ENCODE measurements at places on chromosomes 2 and 18.

GRCh38 chr2:49174750-49175149 is 20.4 kb upstream of the FSHR start:
- no peak for DNase-seq

GRCh38 chr2:24015562-24016375 is 5.9 kb downstream of the MFSD2B start:
- DNase-seq = no peak

- DNase-seq = no peak
Measured at GRCh38 chr18:63320975-63321265, 1.4 kb upstream of the BCL2 start.

DNA sequence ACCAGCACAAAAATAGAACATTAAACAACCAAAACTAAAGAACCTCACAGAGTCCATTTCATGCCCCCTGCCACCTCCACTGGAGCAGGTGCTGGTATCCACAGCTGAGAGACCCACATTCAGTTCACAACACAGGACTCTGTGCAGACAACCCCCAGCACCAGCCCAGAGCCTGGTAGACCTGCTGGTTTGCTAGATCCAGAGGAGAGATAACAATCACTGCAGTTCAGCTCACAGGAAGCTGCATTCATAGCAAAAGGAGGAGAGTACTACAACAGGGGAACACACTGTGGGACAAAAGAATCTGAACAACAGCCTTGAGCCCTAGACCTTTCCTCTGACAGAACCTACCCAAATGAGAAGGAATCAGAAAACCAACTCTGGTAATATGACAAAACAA is 326.7 kb downstream of the METTL4 start:
- DNase-seq = no peak

GRCh38 chr2:28231110-28231631 is 161.5 kb upstream of the FOSL2 start:
- DNase-seq = no peak

DNA sequence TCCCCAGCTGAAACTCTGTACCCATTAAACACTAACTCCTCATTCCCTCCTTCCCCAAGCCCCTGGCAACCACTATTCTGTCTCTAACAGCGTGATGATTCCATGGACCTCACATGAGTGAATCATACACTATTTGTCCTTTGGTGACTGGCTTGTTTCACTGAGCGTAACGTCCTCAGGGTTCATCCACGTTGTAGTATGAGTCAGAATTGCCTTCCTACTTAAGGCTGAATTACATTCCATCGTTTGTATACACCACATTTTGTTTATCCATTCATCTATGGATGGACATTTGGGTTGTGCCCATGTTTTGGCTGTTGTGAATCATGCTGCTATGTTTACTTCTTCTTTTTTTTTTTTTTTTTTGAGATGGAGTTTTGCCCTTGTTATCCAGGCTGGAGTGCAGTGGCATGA is 19.6 kb upstream of the CABLES1 start:
- no peak for DNase-seq

DNA sequence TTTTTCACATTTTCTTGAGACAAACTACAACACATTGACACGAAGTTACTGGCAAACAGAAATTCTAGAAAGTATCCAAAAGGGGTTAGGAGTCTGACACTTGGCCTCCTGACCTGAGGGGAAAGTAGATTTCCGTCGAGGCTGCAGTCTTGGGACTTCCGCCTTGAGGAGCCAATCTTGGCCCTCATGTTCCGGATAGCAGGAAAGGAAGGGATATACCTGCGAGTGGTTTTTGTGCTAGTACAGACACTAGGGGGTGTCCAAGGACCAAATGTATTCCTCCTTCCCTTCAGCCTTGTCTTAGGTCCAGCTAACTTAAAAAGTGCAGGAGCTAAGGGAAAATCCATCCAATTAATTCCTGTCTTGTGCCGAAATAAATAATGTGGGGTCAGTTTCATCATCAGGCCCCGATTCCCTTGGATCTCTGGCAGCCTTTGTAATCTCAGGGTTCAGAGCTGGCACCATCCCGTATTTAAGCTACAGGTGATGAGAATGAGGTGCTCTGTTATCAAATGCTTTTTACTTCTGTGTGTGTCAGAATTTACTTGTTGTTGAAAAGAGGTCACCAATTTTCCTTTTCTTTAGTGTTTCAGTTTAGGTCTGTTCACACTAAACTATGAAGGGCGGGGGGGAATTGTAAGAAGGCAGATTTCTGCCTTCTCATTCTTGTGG is 330.2 kb upstream of the FANCL start:
- DNase-seq = no peak

DNA sequence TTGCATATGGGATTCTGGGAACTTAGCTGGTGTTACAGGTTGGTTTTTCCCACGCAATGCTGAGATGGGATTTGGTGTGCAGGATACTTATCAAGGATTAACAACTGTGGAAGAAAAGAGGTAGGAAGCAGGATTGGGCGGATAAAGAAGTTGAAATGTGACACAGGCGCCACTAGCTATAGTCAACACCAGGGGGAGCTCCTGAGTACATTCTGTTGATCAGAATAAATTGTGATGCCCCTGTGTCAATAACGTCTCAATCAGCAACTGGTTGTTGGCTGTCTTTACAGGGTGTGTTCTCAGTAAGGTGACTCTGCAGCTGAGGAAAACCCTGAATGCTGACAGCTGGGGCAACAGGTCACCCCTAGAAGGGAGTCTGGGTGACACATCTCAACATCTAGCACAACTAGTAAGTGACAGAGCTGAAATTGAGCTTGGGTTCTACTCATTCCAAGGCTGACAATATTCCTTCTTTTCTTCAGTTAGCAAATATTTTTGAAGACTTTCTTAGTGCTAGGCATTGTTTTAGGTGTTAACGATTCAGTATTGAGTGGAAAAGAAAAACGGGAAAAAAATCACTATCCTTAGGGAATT is 143.0 kb downstream of the ARL6IP6 start:
- no peak for DNase-seq

GRCh38 chr2:156147594-156148330 is 184.8 kb downstream of the NR4A2 start:
- DNase-seq = no peak

- DNase-seq = peak; percentile 7
Measured at GRCh38 chr2:25851740-25852503, 26.4 kb downstream of the ASXL2 start.

GRCh38 chr18:67525328-67526099 is 9.0 kb upstream of the DSEL start:
- no peak for DNase-seq

- DNase-seq = no peak
Measured at GRCh38 chr18:3230401-3231334, 10.9 kb upstream of the MYOM1 start.

DNA sequence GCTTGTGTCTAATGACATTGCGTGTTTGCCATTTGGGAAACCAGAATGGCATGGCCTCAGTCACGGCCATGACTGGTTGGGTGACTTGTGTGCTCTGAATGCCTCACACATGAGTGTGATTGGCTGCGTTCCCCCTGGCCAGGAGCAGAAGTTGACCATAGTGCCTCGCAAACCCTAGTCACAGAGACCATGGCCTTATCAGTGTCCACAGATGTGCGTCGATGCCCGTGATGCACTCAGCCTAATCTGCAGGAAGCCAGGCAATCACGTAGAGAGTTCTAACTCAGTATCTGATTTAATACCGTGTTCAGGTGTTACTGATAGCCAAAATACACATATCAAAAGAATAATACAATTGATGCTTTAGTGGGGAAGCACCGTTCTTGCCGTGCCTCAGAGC is 64.0 kb downstream of the BOLA3 start:
- DNase-seq = no peak

- no peak for DNase-seq
Measured at GRCh38 chr2:186653511-186653910, 40.3 kb upstream of the FAM171B start.

GRCh38 chr2:99000708-99001107 is 64.7 kb upstream of the CRACDL start:
- DNase-seq = no peak

DNA sequence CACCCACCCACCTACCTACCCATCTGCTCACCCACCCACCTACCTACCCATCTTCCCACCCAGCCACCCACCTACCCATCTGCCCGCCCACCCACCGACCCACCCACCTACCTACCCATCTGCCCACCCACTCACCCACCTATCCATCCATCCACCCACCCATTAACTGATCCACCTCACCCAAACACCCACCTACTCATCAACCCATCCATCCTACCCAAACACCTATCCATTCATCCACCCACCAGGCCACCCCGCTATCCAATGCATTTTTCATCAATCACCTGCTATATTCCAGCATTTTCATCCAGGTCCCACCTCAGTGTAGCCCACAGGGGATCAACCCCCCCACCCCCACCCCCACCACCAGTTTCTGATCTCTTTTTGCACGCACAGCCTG is 121.8 kb downstream of the GLI2 start:
- no peak for DNase-seq

DNA sequence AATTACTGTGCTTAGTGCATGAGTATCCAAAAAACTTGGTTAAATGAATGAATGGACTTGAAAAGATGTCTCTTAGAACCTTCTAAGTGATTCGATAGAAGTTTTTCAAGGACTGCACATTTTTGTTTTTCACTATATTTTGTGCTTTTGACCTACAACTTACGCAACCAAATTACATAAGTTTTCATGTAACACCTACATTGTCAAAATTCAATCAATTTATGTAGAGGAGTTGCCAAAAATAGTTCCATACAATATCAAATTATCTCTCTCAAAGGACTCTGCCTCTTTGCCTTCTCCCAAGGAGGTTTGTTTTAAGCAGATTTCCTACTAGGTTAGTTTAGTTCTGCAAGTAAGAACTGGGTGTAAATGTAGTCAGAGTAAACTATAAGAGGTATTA is 10.3 kb downstream of the MARCHF7 start:
- no peak for DNase-seq

- no peak for DNase-seq
Measured at GRCh38 chr2:222751821-222752719, 80.6 kb downstream of the MOGAT1 start.

DNA sequence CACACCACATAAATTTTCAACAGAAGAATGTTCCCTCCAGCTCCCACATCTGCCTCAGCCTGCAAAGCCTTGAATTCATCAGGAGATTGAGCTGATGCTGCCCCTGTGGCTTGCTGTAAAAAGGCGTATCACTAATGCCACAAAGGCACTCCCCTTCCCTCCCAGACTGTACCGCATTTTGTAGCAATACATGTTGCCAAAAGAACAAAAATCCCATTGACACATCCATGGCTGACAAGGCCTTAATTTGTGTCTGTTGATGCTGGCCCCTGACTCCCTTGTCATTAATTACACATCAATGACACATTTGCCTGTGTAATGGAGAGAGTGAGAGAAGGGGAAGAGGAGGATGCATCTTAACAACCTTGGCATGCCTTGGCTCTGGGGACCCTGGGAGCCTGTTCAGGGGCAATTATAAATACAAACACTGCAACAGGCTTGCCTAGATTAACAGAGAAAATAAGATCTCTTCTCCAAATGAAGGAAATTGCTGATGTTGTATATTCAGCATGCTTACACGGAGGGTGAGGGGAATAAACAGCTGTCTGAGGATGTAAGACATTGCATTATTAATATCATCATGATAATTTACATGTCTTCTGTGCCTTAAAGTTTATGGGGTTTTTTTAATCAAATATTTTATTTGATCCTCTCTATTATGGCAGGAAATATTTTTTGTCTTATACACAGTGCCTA is 264.0 kb downstream of the SUCLG1 start:
- no peak for DNase-seq

- no peak for DNase-seq
Measured at GRCh38 chr2:140472676-140473075, 1658.1 kb downstream of the LRP1B start.

DNA sequence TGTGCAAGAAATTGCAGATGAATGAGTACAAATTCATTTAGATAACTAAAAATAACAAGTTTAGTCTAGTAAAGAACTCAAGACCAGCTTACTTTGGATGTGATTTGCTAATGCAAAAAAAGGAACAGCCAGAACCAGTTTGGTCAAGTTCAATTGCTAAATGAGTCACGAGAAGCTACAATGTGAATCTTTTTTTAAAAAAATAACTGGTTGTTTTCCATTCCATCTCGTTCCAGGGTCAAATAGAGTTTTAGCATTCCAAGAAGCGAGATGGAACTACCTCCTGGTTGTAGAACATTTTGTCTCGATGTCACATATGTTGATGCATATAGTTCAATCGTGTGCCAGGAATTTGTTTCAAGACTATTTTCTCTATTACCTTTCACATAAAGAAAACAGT is 65.0 kb upstream of the IKZF2 start:
- no peak for DNase-seq

- DNase-seq = no peak
Measured at GRCh38 chr2:12257476-12257875, 459.3 kb upstream of the TRIB2 start.

DNA sequence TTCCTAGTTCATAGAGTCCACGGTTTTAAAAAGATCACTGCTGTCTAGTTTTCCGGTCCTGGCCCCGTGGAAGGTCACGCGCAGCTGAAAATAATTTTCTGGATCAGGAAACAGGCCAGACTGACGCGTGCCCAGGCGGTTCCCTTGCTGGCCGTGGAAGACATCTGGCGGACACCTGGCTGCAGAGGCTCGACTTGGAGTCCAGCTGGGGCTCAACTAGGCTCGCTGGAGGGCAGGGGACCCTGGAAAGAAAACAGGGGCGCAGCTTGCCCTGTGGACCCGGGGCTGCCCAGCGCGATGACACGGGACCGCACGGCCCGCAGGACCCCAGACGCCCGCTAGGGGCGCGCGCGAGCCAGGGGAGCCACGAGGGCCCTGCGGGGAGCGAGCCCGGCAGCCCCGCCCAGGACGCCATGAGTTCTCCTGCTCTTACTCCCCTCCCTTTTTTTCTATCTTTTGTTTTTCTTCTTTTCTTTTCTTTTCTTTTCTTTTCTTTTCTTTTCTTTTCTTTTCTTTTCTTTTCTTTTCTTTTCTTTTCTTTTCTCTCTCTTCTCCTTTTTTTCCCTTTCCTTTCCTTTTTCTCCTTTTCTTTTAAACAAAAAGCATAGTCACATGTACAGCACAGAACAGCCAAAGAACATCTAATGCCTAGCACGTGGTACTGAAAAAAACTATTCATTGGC is 43.2 kb upstream of the UBE2F start:
- peak; percentile 51 for DNase-seq

DNA sequence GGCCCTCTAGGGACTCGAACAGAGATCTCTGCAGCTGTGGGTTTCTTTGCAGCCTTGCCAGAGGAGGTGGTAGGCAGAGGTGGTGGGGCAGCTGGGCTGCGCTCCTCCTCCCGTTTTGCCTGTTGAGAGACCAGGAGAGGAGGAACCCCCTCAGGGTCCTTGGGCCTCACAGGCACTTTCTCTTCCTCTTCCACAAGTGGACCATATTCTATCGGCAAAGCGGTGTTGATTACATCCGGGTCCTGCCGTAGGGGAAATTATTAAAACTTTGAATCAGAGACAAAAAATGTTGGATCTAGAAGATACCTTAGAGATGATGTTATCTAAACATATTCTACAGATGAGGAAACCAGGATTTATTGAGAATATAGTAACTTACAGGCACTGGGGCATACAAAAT is 78.5 kb downstream of the CLIP4 start:
- DNase-seq = no peak

DNA sequence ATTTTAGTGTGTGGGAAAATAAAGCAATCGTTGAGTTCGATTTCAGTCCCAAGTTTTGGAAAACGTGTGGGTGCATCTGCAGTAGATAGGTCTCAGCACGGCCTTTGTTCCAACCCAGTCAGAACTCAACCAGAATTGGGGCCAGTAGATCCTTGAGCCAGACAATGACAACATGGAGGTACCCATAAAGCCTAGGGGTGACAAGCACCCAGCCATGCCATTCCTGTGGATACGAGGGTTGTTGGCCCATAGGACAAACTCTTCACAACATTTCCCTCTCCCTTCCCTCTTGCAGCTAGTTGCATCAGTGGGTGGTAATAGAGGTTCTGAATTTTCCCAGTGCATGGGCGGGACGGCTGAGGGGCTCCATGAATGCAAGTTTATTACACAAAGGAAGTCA is 60.1 kb downstream of the ST3GAL5 start:
- no peak for DNase-seq

Data from stimulated activated CD8-positive, alpha-beta memory T cell treated with anti-CD3 and anti-CD28 coated beads, Interleukin-4, amount 100 ng/mL, for 1 hour (primary cell).